Myometrial cell (primary cell): ENCODE measurements at places on chromosomes 2 and 18. TPM values are rescaled to one million over a fixed set of nuclear protein-coding genes. Genes with fewer than 3 reads are reported as not detected.

Gene CSRNP3
- total RNA-seq, result 0.58 and 3.9 TPM in 2 replicates

Gene CXCR4
- total RNA-seq, result not detected in 2 replicates

Gene TRPM8
- not detected in 2 replicates for total RNA-seq

Gene ZNF2
- total RNA-seq, result 2.8 and 3.5 TPM in 2 replicates

Gene CIB4
- total RNA-seq, result not detected in 2 replicates

Gene STPG4
- 1.2 TPM in 1 of 2 replicates, not detected in the other for total RNA-seq

Gene KYNU
- 4.3 and 6.0 TPM in 2 replicates for total RNA-seq

Gene CERKL
- not detected in 2 replicates for total RNA-seq
